ENCODE measurements at places on chromosomes 5 and 9. TPM values are rescaled to one million over a fixed set of nuclear protein-coding genes. Genes with fewer than 3 reads are reported as not detected.

ZDHHC11B gene
- polyA plus RNA-seq: not detected

GRCh38 chr5:78109891-78110324, 184.6 kb downstream of the AP3B1 start:
- H3K4me1 ChIP-seq: no peaks in the 10 kb centered on the region
- no peaks in the 10 kb centered on the region for H3K27me3 ChIP-seq
- H3K27ac ChIP-seq: no peak overlapping the region
- peaks cover 1% of the 10 kb centered on the region for H3K36me3 ChIP-seq

GRCh38 chr9:81118416-81118815, 570.9 kb downstream of the TLE1 start:
- H3K27ac ChIP-seq: no peak overlapping the region
- H3K27me3 ChIP-seq: no peaks in the 10 kb centered on the region
- no peaks in the 10 kb centered on the region for H3K4me1 ChIP-seq

FXN gene
- 14.0 TPM for polyA plus RNA-seq

PCDHB3 gene
- 0.05 TPM for polyA plus RNA-seq

MLANA gene
- polyA plus RNA-seq: not detected

DNA sequence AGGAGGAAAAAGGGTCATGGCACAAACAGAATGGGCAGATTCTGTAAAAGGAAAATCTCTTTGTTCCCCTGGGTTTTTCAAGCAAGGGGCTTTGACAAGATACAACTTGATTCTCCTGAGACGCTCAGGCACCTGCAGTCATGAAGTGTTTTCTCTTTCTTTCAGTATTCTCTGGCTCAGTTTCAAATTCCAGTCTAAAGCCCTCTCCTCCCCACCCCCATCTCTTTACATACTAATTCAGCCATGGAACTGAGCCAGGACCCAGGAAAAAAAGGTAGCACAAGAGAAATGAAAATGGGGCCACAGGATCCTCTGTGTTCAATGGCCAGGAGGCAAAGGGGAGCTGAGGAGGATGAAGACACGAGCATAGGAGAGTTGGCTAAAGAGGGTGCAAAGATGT, 408.4 kb downstream of the SPOCK1 start:
- no peaks in the 10 kb centered on the region for H3K36me3 ChIP-seq
- H3K27me3 ChIP-seq: peaks cover 9% of the 10 kb centered on the region
- no peaks in the 10 kb centered on the region for H3K4me1 ChIP-seq
- no peak overlapping the region for H3K27ac ChIP-seq

TEX48 gene
- polyA plus RNA-seq: not detected

GRCh38 chr9:136089697-136090045, 5.4 kb downstream of the NACC2 start:
- peaks cover 5% of the 10 kb centered on the region for H3K36me3 ChIP-seq
- peaks cover 12% of the 10 kb centered on the region for H3K4me1 ChIP-seq
- H3K4me3 ChIP-seq: no peak overlapping the region
- no peak overlapping the region for H3K27ac ChIP-seq

SLC36A2 gene
- polyA plus RNA-seq: not detected

FBP2 gene
- polyA plus RNA-seq: not detected

GABRA6 gene
- polyA plus RNA-seq: not detected

- no peak for DNase-seq
- H3K4me3 ChIP-seq: no peak overlapping the region
- peaks cover 18% of the 10 kb centered on the region for H3K4me1 ChIP-seq
- no peaks in the 10 kb centered on the region for H3K36me3 ChIP-seq
These were observed 147.6 kb upstream of the NR3C1 start for GRCh38 chr5:143550986-143551630.

NUTM2F gene
- not detected for polyA plus RNA-seq

- no peaks in the 10 kb centered on the region for H3K36me3 ChIP-seq
- no peaks in the 10 kb centered on the region for H3K4me1 ChIP-seq
- no peaks in the 10 kb centered on the region for H3K27me3 ChIP-seq
- H3K27ac ChIP-seq: no peak overlapping the region
- no peak for DNase-seq
- no peak overlapping the region for H3K4me3 ChIP-seq
These were observed 135.4 kb upstream of the CKMT2 start for GRCh38 chr5:81097713-81098112.

DNA sequence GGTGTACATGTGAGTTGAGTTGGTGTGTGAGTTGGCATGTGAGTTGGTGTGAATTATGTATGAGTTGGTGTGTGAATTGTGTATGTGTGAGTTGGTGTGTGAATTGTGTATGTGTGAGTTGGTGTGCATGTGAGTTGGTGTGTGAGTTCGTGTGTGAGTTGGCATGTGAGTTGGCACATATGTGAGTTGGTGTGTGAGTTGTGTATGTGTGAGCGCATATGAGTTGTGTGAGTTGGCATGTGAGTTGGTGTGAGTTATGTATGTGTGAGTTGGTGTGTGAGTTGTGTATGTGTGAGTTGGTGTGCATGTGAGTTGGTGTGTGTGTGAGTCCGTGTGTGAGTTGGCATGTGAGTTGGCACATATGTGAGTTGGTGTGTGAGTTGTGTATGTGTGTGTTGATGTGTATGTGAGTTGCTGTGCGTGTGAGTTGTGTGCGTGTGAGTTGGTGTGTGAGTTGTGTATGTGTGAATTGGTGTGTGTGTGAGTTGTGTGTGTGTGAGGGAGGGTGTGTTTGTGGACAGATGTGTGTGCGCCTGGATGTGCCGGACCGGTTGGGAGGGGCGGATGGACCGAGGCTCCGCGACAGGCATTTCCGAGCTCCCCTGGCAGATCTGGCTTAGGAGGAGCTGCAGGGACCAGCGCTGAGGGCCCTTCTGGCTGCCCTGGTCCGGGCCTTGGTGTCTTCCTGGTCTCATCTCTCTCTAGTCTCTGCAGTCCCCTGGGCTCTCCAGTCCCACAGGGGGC, 162.5 kb upstream of the IER5L start:
- peaks cover 25% of the 10 kb centered on the region for H3K36me3 ChIP-seq
- DNase-seq: no peak
- H3K4me3 ChIP-seq: no peak overlapping the region
- H3K4me1 ChIP-seq: peaks cover 18% of the 10 kb centered on the region
- H3K27ac ChIP-seq: no peak overlapping the region

GRCh38 chr5:109191153-109191558, 218.6 kb downstream of the PJA2 start:
- no peak overlapping the region for H3K4me3 ChIP-seq
- DNase-seq: peak; percentile 21
- peak overlapping the region; percentile 39 for H3K27ac ChIP-seq
- peaks cover 15% of the 10 kb centered on the region for H3K4me1 ChIP-seq
- H3K36me3 ChIP-seq: peaks cover 2% of the 10 kb centered on the region
- no peaks in the 10 kb centered on the region for H3K27me3 ChIP-seq

CDH12 gene
- polyA plus RNA-seq: not detected

DNA sequence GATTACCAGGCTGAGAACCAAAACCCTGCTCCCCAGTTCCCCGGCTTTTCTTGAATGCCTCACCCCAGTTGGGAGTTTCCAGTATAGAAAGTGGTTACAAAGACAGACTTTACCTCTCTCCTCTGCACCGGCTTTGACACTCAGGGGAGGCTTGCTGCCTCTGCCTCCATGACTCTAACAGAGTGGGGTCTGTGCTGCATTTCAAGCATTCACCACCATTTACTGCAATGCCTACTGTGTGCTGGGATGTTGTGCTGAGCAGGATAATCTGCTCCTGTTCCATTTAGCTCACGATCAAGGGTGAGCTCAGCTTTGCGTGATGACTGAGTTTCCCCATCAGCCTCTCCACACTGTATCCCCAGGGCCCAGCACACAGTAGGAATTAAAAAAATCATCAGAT, 39.9 kb upstream of the AKNA start:
- no peaks in the 10 kb centered on the region for H3K4me1 ChIP-seq
- no peaks in the 10 kb centered on the region for H3K27me3 ChIP-seq
- no peak for DNase-seq
- no peak overlapping the region for H3K27ac ChIP-seq

NPDC1 gene
- polyA plus RNA-seq: 10.6 TPM

GRCh38 chr5:124419531-124419930, 326.9 kb downstream of the ZNF608 start:
- H3K4me1 ChIP-seq: no peaks in the 10 kb centered on the region
- no peak overlapping the region for H3K27ac ChIP-seq
- no peak overlapping the region for H3K4me3 ChIP-seq
- H3K27me3 ChIP-seq: no peaks in the 10 kb centered on the region
- H3K36me3 ChIP-seq: no peaks in the 10 kb centered on the region

DNA sequence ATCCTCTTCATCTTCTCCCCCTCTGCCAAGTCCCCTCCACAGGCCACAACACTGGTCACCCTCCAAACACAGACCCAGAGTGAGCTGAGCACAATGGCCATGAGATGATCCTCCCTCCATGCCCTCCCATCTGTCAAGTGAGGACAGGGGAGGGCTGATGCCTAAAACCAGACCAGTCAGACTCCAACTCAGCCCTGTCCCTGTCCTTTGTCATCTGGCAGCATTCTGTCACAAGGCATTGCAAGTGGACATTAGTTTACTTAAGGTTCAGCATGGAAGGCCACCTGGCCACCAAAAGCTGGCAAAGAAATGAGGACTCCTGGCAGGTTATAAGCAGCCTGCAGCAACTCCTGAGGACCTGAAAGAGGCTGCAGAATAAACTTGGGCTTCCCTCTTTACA, 136.2 kb upstream of the SLC30A5 start:
- no peaks in the 10 kb centered on the region for H3K36me3 ChIP-seq
- no peaks in the 10 kb centered on the region for H3K27me3 ChIP-seq
- H3K4me1 ChIP-seq: no peaks in the 10 kb centered on the region
- no peak for DNase-seq

GRCh38 chr5:130400091-130400490, 495.8 kb downstream of the CHSY3 start:
- no peaks in the 10 kb centered on the region for H3K36me3 ChIP-seq
- DNase-seq: peak; percentile 0
- peaks cover 6% of the 10 kb centered on the region for H3K4me1 ChIP-seq

DNA sequence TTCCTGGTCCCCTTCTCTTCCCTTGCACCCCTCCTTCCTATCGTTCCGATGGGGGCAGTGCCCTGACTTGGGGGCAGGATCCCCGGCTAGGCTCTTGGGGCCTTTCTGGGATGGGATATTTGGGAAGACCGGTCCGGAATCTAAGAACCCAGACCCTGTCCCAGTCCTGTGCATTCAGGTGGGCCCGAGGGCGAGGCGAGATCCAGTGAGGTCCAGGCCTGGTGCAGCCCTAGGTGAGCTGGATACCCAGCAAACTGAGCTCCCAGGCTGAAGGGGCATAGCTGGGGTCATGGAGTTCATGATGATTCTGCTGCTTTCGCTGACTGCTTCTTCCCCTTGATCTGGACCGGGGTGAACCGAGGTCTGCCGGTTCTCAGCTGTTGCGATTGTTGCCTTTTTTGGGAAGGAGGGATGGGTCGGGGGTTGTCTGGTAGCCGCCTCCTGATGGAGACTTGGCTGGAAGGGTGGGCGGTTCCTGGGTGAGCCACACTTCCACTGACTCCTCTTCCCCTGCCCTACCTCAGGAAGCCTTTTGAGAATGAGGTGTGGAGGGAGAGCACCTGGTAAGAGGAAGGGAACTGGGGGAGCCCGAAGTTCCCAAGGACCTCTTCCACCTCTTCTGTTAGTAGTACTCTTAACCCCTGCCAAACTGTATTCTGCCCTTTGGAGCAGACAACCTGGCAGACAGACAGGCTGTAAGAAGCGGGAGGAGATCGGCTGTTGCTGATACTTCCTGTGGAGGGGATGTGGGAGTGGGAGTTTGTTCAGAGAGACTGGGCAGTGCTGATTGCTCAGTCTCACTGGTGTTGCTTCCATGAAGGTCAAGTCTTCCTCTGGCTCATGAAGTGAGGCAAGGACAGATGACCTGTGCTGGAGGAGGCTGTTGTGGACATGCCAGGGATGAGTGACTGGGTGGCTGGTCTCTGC, 1.0 kb downstream of the LRRC8A start:
- peaks cover 19% of the 10 kb centered on the region for H3K36me3 ChIP-seq
- no peaks in the 10 kb centered on the region for H3K27me3 ChIP-seq
- H3K4me1 ChIP-seq: peaks cover 57% of the 10 kb centered on the region
- peak overlapping the region; percentile 85 for H3K27ac ChIP-seq
- peak overlapping the region; percentile 100 for H3K4me3 ChIP-seq

DNA sequence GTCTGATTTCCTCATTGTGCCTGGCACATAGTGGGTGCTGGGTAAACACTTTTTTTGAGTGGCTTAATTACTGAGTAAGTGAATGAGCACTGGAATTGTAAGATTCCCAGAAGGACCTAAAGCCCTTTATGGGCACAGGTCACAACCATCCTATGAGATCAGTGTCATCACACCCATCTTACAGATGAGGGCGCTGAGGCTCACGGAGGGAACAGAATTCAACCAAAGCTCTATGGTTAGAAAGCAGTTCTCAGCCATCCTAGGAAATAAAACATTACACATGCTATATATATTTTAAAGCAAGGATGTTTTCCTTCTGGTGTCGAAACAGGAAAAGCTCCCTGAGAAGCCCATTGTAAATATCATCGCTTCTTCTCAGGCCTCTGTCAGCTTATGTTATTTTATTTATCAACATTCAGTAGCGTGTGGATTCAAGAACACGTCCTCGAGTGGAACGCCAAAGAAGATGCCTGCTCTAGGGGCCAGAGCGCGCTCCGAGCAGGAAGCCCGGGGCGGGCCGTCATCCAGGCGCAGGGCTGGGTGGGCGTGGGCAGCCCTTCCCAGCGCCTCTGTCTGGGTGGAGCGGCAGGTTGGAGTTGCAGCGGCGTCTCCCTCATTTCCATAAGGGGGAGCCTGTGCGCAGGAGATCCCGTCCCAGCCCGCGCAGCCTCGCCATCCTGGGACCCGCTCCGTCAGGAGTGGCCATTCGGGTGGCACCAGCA, 155.8 kb upstream of the SMIM23 start:
- H3K27me3 ChIP-seq: peaks cover 23% of the 10 kb centered on the region
- no peak for DNase-seq
- H3K4me1 ChIP-seq: peaks cover 6% of the 10 kb centered on the region
- no peaks in the 10 kb centered on the region for H3K36me3 ChIP-seq
- no peak overlapping the region for H3K4me3 ChIP-seq

- no peak overlapping the region for H3K27ac ChIP-seq
- H3K27me3 ChIP-seq: no peaks in the 10 kb centered on the region
- no peak overlapping the region for H3K4me3 ChIP-seq
- no peak for DNase-seq
These were observed 123.5 kb upstream of the SARDH start for GRCh38 chr9:133861692-133862091.

GRCh38 chr9:2039294-2040180, 24.4 kb downstream of the SMARCA2 start:
- no peak overlapping the region for H3K27ac ChIP-seq
- H3K27me3 ChIP-seq: no peaks in the 10 kb centered on the region
- DNase-seq: no peak
- peaks cover 8% of the 10 kb centered on the region for H3K4me1 ChIP-seq

DNA sequence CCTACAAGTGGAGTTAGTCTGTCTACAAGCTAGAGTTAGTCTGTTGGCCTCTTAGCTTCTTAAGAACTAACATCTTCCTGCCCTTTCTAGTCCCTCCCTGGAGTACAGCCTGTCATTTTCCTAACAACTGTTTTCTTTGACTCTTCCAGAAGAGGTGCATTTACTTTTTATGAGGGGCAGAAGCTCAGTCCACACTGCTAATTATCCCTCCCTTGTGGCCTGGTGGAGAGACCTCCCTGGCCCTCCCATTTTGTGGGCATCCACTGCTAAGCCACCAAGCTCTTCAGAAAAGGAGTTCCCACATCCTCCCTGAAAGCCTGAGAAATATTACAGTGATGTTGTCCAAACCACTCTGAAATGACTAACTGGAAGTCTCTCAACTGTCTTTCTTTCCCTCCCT, 8.0 kb downstream of the MAP1B start:
- H3K27me3 ChIP-seq: no peaks in the 10 kb centered on the region
- DNase-seq: no peak
- H3K27ac ChIP-seq: no peak overlapping the region
- no peak overlapping the region for H3K4me3 ChIP-seq
- H3K4me1 ChIP-seq: no peaks in the 10 kb centered on the region
- H3K36me3 ChIP-seq: peaks cover 3% of the 10 kb centered on the region

TMEM232 gene
- 1.1 TPM for polyA plus RNA-seq

C9orf50 gene
- not detected for polyA plus RNA-seq

PTGDS gene
- not detected for polyA plus RNA-seq
